ENCODE measurements at places on chromosomes 13 and 19.
A peak's percentile ranks its signal among the peaks of the same experiment; 100 is the strongest.

- no peak for DNase-seq
Observed at GRCh38 chr13:95496485-95496884, 56.0 kb upstream of the CLDN10 start.

DNA sequence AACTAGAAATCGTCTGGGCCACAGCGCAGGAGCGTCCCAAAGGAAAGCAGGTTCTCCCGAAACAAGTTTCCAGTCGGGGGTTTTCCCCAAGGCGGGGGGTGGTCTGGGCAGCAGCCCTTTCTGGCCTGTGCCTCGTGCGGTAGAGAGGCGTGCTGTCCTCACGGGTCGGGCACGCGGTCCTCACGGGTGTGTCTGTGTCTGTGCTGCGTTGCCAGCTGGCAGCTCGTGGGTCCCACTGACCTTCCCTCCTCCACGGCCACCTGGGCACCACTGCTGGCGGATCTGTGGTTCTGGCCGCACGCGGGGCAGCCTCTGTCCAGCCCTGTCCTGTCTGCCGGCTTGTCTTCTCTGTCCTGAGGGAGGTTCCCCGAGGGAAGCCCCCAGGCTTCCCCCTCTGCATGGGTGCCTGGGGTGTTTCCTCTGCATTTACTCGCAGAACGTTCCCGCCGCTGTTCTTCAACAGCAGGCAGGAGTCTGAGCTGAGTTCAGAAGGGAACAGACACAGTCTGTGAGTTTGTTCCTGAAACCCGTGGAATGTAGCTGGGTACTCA is 98.2 kb upstream of the MCF2L start:
- DNase-seq, result no peak

DNA sequence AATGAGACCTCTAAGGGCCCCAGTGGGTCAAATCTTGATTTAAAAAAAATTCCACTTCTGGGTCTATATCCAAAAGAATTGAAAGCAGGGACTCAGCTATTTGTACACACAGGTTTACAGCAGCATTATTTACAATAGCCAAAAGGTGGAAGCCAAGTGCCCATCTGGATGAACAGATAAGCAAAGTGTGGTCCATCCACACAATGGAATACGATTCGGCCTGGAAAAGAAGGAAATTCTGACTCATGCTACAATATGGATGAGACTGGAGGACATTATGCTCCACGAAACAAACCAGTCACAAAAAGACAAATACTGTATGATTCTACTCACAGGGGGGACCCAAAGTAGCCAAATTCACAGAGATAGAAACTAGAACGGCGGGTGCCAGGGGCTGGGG is 76.7 kb downstream of the CACNA1A start:
- DNase-seq, result peak; percentile 81

- no peak for DNase-seq
Observed at GRCh38 chr13:108950333-108951010, 321.1 kb downstream of the MYO16 start.

DNA sequence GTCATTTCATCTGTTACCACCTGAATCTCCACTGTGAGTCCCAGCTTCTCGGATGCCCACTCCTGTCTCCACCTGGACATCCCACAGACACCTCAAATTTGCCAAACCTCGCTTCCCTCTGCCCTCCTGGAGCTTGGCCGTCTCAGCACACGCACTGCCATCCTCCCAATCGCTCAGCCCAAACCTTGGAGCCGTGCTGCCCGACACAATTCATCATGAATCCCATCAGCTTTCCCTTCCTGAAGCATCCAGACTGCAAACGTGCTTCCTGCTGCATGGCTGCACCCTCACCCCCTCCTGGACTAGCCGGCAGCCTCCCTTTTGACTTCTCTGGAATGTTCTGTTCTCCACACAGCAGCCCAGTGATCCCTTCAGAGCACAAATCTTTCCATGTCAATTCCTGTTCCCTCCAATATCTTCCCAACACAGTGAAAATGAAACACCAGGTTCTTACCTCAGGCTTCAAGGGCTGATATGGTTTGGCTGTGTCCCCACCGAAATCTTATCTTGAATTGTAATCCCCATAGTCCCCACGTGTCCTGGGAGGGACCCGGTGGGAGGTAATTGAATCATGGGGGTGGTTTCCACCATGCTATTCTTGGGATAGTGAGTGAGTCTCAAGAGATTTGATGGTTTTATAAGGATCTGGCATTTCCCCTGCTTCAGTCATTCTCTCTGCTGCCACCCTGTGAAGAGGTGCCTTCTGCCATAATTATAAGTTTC is 1.1 kb upstream of the PROZ start:
- no peak for DNase-seq

GRCh38 chr19:2483084-2483483 is 7.2 kb downstream of the GADD45B start:
- DNase-seq, result no peak

GRCh38 chr13:36046672-36047071 is 84.5 kb downstream of the DCLK1 start:
- DNase-seq, result no peak

DNA sequence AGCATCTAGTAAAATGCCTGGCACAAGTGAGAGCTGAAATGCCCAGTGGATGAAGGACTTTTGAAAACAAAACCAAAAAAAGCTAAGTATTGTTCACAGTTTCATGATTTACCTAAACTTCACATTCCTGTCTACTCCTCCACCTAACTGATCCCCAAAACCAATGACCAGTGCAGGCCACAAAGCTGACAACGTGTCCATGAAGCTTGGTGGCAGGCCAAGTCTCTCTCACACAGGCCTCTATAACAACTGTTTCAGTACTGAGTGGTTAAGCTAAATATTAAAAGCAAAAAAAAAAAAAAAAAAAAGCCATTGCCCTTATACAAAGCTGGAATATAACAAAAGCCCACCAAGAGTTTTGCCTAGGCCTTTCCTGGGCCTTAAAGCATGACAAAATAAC is 36.4 kb downstream of the STK24 start:
- no peak for DNase-seq

DNA sequence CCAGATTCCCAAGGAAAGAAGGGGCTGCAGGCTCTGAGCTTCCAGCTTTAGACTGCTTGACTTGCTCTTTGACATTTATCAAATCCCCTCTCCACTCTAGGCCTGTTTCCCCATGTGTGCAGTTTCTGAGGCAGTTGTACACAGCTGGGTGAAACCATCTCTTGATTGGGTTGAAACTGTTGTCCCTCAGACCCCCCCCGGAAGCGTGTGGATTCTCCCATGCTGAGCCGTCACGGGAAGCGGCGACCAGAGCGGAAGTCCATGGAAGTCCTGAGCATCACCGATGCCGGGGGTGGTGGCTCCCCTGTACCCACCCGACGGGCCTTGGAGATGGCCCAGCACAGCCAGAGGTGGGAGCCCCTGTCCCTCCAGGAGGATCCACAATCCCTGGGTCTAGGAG is 19.7 kb downstream of the BRSK1 start:
- DNase-seq, result no peak

- DNase-seq, result no peak
Observed at GRCh38 chr13:103941506-103942140, 875.4 kb upstream of the SLC10A2 start.

DNA sequence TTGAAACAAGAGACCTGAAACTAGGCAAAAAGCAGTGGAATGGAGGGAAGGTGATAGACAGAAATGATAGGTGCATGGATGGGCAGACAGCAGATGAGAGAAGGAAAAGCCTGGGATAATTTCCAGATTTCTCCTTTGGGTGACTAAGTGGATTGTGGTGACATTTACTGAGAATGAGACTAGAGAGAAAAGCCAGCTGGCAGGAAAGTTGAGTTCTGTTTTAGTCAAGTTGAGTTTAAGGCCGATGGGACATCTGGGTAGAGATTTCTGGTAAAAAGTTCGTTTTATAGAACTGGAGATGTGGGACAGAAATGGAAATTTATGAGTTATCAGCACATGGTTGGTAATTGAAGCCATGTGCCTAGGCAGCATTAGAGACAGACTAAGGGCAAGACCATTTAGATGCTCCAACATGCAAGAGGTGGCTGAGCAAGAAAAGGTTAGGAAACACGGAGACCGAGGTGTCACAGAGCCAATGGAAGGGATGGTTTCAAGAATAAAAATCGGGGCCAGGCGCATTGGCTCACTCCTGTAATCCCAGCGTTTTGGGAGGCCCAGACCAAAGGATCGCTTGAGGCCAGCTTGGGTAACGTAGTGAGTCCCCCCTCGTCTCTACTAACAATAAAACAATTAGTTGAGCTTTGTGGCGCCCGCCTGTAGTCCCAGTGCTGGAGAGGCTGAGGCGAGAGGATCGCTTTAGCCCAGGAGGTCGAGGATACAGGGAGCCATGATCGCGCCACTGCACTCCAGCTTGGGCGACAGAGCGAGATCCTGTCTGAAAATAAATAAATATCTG is 9.6 kb upstream of the DGKH start:
- no peak for DNase-seq
